ENCODE measurements at places on chromosomes 4 and X. TPM values are rescaled to one million over a fixed set of nuclear protein-coding genes. Genes with fewer than 3 reads are reported as not detected.

- H3K4me1 ChIP-seq: no peaks in the 10 kb centered on the region
- no peaks in the 10 kb centered on the region for H3K36me3 ChIP-seq
- H3K27me3 ChIP-seq: no peaks in the 10 kb centered on the region
- H3K27ac ChIP-seq: no peak overlapping the region
These were observed 558.2 kb upstream of the DIPK2B start for GRCh38 chrX:45758738-45759397.

DNA sequence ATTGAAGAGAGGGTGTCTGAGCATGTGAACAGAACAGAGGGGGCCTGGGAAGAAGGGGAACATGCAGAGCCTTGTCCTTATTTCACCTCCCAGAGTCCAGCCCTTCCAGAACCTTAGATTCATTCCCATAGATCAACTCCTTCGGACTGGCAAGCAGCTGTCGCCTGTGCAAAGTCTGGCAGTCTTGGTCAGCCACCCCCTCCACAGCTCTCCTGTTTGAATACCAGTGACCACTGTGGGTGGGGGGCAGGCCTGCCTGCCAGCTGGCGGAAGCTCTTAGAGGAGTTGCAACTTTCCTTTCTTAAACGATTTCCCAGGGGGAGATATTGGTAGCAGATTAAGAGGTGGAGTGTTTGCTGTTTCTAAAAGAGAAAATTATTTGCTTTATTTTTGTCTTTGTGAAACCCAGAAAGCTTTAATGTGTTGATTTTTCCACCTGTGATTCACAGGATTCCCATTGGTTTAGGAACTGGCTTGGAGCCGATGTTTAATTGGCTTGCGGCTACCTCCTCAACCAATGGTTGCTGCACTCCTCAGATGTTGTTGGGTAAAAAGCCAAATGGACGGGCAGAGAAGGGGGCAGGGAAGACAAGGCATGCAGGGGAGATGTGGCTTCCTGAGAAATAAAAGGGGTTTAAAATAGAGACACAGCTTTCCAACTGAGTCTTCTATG is 62.2 kb upstream of the PRPS1 start:
- H3K36me3 ChIP-seq: no peaks in the 10 kb centered on the region
- no peak overlapping the region for H3K27ac ChIP-seq
- H3K27me3 ChIP-seq: no peaks in the 10 kb centered on the region
- no peak overlapping the region for H3K4me3 ChIP-seq
- no peak for DNase-seq

- no peaks in the 10 kb centered on the region for H3K4me1 ChIP-seq
- no peaks in the 10 kb centered on the region for H3K27me3 ChIP-seq
- no peak overlapping the region for H3K4me3 ChIP-seq
- no peaks in the 10 kb centered on the region for H3K36me3 ChIP-seq
These were observed 31.4 kb upstream of the ARSH start for GRCh38 chrX:2974961-2975360.

- no peak overlapping the region for H3K4me3 ChIP-seq
- H3K4me1 ChIP-seq: peaks cover 16% of the 10 kb centered on the region
- no peak for DNase-seq
These were observed 27.5 kb upstream of the MXD4 start for GRCh38 chr4:2289311-2289954.

DNA sequence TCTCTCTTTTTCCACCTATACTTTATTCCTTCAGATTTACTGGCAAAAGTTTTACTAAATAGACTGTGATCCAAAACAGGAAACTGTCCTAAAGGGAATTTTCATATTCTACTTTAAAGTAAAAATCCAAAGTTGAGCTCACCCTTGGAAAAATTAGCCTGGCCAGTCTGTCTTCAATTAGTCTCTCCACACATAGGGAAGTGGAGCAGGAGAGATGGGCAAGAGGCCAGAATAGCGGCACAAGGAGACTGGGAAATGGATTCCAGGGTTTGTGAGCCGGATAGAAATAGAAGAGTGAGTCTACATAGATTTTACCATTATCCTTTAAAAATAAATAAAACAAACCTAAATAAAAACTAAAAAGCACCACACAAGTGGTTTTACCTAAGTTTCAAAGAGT is 16.2 kb upstream of the FRMD7 start:
- DNase-seq: no peak
- no peaks in the 10 kb centered on the region for H3K27me3 ChIP-seq
- H3K27ac ChIP-seq: no peak overlapping the region
- no peak overlapping the region for H3K4me3 ChIP-seq
- H3K36me3 ChIP-seq: no peaks in the 10 kb centered on the region

DNA sequence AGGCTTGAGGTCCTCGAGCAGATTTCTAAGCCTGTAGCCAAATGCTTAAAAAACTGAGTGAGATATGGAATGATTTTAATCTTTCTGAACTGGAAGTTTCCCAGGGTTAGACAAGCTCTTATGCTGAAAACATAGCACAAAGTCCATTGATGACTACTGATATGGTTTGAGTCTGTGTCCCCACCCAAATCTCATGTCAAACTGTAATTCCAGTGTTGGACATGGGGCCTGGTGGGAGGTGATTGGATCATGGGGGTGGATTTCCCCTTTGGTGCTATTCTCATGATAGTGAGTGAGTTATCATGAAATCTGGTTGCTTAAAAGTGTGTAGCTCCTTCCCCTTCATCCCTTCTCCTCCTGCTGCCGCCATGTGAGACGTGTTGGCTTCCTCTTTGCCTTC is 454.9 kb downstream of the SPRY1 start:
- no peaks in the 10 kb centered on the region for H3K27me3 ChIP-seq
- H3K27ac ChIP-seq: no peak overlapping the region
- no peak for DNase-seq
- H3K4me1 ChIP-seq: no peaks in the 10 kb centered on the region

GRCh38 chrX:23312136-23312535 is 22.5 kb upstream of the PTCHD1 start:
- H3K4me3 ChIP-seq: no peak overlapping the region
- no peaks in the 10 kb centered on the region for H3K4me1 ChIP-seq
- DNase-seq: no peak

DNA sequence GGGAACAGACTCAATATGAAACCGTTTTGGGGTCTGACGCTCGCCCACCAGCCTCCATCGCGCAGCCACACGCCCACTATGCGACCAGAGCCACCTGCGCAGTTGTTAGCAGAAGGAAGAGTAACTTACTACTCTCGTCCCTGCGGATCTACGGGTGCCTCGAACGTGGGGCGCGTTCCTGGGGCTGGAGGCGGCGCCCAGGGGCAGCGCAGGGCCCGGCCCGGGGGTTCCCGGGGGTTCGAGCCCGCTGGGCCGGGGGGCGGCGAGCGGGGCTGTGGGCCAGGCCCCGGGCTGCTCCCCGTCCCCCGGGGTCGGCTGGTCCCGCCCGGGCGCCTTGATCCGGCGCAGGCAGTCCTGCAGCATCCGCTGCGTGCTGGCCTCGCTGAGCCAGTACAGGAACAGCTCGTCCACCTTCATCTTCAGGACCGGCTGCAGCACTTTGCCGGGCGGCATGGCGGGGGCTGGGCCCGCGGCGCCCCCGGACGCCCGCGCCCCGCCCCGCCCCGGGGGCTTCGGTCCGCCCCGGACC is 404 bp downstream of the PPP2R3B start:
- peaks cover 17% of the 10 kb centered on the region for H3K4me1 ChIP-seq
- H3K27ac ChIP-seq: peak overlapping the region; percentile 99
- no peak for DNase-seq

Gene SSX3
- not detected for total RNA-seq

Gene PTTG2
- 0.71 TPM for total RNA-seq

Gene PRRG3
- total RNA-seq: 0.91 TPM

Gene UPF3B
- 4.1 TPM for total RNA-seq

Gene SLITRK4
- 0.50 TPM for total RNA-seq

Gene SLITRK2
- total RNA-seq: 0.45 TPM

Gene UBE2D3
- total RNA-seq: 438 TPM

Gene TDO2
- not detected for total RNA-seq
